ENCODE measurements at places on chromosomes 11 and 22. TPM values are rescaled to one million over a fixed set of nuclear protein-coding genes. Genes with fewer than 3 reads are reported as not detected.

RTN4RL2 gene
- total RNA-seq = 0.73 TPM

OR4C45 gene
- total RNA-seq = not detected

USH1C gene
- total RNA-seq = 141 TPM

FOLR1 gene
- not detected for total RNA-seq

GRCh38 chr11:29019960-29020683 is 911.9 kb downstream of the METTL15 start:
- DNase-seq = no peak

DNA sequence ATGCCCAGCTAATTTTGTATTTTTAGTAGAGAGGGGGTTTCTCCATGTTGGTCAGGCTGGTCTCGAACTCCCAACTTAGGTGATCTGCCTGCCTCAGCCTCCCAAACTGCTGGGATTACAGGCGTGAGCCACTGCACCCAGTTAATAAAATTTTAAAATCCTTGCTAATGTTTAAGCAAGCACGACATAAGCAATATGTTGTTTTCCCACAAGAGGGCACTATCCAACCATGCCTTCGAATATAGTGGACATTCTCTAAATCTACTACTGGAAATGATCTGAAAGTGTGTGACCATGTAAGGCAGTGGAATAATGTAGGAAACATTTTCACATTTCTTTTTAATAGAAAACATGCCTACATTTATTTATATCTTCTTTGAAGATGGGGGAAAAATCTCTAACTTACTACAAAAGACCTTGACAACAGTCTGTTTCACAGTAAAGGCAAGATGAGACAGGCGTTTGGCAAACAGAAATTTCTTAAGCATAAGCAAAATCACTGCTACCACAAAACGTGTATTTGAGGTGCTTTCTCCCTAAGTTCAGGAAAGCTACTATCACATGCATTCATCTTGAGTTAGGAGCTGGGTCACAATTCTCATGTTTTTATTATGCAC is 38.2 kb downstream of the PITPNB start:
- no peak for DNase-seq

GRCh38 chr22:34604312-34604711 is 461.6 kb upstream of the ISX start:
- DNase-seq = no peak

- no peak for DNase-seq
Measured at GRCh38 chr22:24367841-24368240, 59.6 kb upstream of the ADORA2A start.

GRCh38 chr11:64020976-64021756 is 14.6 kb upstream of the FLRT1 start:
- DNase-seq = no peak

- DNase-seq = no peak
Measured at GRCh38 chr22:27450448-27450847, 351.1 kb downstream of the MN1 start.

GRCh38 chr22:28783786-28784671 is 11.5 kb downstream of the CCDC117 start:
- peak; percentile 48 for DNase-seq

DNA sequence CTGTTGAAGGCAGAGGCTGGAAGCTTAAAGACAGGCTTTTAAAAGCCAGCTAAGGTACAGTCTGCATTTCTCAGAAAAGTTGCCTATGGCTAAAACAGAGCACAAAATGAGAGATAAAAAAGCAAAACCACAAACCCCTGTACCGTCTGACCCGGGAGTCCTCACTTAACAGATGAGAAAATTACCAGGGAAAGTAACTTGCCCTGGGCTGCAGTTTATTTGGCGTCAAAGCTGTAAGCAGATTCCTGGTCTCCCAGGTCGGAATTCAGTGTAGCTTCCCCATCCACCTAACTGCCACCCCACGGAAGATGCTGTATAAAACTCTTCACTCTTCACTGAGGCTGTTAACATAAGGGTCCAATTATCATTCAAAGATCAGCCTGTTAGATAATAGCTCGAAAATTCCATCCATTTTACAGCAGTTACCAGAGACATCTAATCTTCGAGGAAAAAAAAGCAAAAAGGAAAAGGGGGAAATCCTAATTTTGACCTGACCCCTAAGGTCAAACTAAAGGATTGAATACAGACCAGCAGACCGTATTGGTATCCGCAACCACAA is 1.5 kb downstream of the TCF20 start:
- DNase-seq = no peak

Measured in mucosa of descending colon (tissue), 3 donors.